ENCODE measurements at places on chromosomes 5 and 9. TPM values are rescaled to one million over a fixed set of nuclear protein-coding genes. Genes with fewer than 3 reads are reported as not detected.

PCDHB11 gene
- 1.1 TPM for total RNA-seq

ELAVL2 gene
- total RNA-seq: not detected

PIP5KL1 gene
- 0.51 TPM for total RNA-seq

ANKRD18A gene
- 1.1 TPM for total RNA-seq

SHISAL2B gene
- not detected for total RNA-seq

OR1L4 gene
- total RNA-seq: not detected

PAM gene
- 120 TPM for total RNA-seq

SPRY4 gene
- total RNA-seq: 3.7 TPM

AGXT2 gene
- not detected for total RNA-seq

CCDC152 gene
- total RNA-seq: 7.2 TPM

ZNF300 gene
- 9.4 TPM for total RNA-seq

C9orf153 gene
- total RNA-seq: not detected

CKMT2 gene
- total RNA-seq: not detected

NELFB gene
- total RNA-seq: 62.2 TPM

CDC25C gene
- total RNA-seq: 60.2 TPM

CAST gene
- total RNA-seq: 124 TPM

SLC25A2 gene
- total RNA-seq: 1.8 TPM

SLC9A3 gene
- 1.3 TPM for total RNA-seq

MEIKIN gene
- not detected for total RNA-seq

CDO1 gene
- 10.7 TPM for total RNA-seq

C9orf50 gene
- total RNA-seq: not detected

ACER2 gene
- total RNA-seq: 0.06 TPM

PCDHB12 gene
- 3.6 TPM for total RNA-seq

ZDHHC11 gene
- total RNA-seq: 3.6 TPM

ACTBL2 gene
- 8.7 TPM for total RNA-seq

PAXX gene
- 60.5 TPM for total RNA-seq

INSL4 gene
- total RNA-seq: not detected

EDIL3 gene
- total RNA-seq: 184 TPM

PCDHAC2 gene
- 1.2 TPM for total RNA-seq

SLC45A2 gene
- total RNA-seq: not detected

CCDC69 gene
- 0.74 TPM for total RNA-seq

QRFP gene
- total RNA-seq: not detected

BTNL9 gene
- 1.6 TPM for total RNA-seq

ZNF462 gene
- total RNA-seq: 20.6 TPM

FKTN gene
- total RNA-seq: 24.4 TPM
